ENCODE measurements at places on chromosomes 5 and 9.
A peak's percentile ranks its signal among the peaks of the same experiment; 100 is the strongest.

GRCh38 chr9:69063839-69064238, 28.3 kb downstream of the FXN start:
- no peak for DNase-seq

- DNase-seq, result no peak
Observed at GRCh38 chr9:132168347-132168746, 6.5 kb downstream of the NTNG2 start.

- peak; percentile 17 for DNase-seq
Observed at GRCh38 chr9:35051069-35051967, 21.1 kb downstream of the VCP start.

DNA sequence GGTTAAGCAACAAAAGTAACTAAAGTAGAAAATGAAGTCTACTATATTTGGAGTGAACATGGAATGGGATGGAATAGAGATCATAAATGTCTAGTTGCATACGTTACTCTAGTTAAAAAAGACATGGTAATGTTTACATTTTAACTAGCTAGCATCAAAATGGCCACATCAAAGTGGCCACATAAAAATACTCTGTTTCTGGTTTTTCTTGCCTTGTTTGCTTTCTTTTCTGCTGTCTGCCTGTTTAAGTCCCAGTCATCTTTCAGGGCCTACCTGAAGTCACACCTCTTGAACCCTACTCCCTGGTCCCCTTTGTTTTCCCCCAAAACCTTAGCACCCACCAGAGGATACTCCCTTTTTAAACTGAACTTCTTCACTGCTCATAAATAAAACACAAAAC, 6.4 kb upstream of the KIF2A start:
- no peak for DNase-seq

DNA sequence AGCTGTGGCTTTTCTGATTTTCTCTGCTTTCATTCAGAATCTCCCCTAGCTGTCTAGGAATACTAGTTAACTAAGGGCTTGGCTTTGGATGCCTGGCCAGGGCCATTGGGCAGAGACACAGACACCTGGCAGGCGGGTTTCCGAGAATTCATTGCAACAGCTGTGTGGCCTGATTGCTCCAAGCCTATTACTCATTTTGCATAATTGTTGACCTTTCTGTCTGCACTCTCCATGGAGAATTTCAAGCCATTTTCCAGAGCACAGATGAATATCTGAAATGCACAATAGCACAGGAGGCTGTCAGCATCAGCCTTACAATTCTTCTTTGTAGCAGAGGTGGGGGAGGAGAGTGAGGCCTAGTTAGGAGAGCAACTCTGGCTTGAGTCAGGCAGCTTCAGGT, 310.5 kb downstream of the DMAC1 start:
- DNase-seq, result peak; percentile 2

DNA sequence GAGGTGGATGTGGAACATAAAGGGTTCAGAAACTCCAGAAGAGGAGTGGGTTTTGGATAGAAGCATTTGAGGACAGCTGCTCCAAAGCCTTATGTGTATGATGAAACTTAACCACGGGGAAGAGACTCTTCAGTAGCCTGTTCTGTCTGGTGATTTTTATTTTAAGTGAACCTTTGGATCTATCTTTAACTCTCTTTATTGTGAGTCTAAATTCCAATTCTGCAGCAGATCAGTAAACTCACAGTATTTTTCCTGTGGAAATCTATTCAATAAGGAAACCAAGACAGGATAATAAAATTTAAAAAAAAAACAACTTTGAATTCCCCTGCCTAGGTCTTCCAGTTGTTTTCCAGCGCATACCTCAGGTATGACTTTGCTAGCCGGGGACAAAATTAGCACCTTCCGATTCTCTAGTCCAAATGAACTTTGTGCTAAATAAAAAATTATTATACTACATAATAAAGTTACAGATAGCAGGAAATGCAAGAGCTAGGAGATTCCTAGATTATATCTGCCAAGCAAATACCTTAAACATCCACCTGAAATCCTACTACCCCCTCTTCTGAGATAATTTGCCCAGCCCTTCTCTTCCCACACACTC, 101.9 kb downstream of the NLN start:
- DNase-seq, result no peak

GRCh38 chr9:95649801-95650213, 133.0 kb upstream of the PTCH1 start:
- DNase-seq, result no peak

- DNase-seq, result no peak
Observed at GRCh38 chr5:160966921-160967320, 114.9 kb upstream of the ATP10B start.

GRCh38 chr9:127182901-127183746, 60.7 kb upstream of the ANGPTL2 start:
- no peak for DNase-seq

DNA sequence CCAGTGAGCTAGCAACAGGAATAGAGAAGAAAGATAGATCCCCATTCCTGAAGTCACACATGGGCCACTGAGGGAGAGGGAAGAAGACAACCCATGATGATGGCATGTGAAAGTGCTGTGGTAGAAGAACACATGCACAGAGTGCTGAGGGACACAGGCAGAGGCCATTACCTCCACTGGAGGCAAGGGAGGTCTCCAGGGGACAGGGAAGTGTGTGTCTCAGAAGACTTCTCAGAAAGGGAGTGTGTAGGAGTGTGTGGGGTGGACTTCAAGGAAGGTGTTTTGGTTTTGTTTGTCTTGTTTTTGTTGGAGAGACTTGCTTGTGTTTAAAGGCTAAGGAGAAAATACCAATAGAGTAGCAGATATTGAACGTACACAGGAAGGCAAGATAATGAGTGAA, 77.0 kb upstream of the SMARCA2 start:
- no peak for DNase-seq

- no peak for DNase-seq
Observed at GRCh38 chr9:137116728-137117127, 2.2 kb upstream of the DPP7 start.

GRCh38 chr9:7298123-7298522, 501.5 kb downstream of the DMAC1 start:
- no peak for DNase-seq

- no peak for DNase-seq
Observed at GRCh38 chr9:16258708-16259107, 611.8 kb downstream of the BNC2 start.

- peak; percentile 62 for DNase-seq
Observed at GRCh38 chr5:148910216-148910615, 83.8 kb downstream of the ADRB2 start.

Data from NCI-H345 (cell line).